CD4-positive, alpha-beta T cell treated with Interleukin-6 at 100 ng/mL for 8 hours (primary cell): ENCODE measurements at places on chromosomes 1 and 21.

DNA sequence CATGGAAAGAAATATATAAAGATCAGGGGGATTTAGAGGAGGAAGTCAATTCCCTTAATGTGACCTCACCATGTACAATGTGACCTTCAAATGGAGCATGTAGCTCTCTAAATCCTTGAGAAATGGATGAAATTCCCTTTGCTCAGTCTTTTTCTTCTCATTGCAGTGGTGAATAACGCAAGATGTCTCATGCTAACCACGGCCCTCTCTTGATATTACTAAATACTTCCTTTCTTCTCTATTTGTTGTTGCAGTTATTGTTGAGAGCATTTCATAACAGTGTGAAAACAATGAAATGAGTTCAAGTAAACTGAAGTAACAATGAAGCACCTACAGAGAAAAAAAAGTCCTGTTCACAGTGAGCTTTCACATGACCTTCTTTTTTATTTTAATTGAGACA is 55.6 kb downstream of the ZNF281 start:
- no peak for DNase-seq

- DNase-seq, result no peak
These were observed 101.5 kb downstream of the KCNN3 start for GRCh38 chr1:154768456-154769125.

- no peak for DNase-seq
These were observed 2.1 kb downstream of the ADORA1 start for GRCh38 chr1:203129501-203130231.

GRCh38 chr1:40017951-40018575 is 22.5 kb upstream of the CAP1 start:
- no peak for DNase-seq

- no peak for DNase-seq
These were observed 15.0 kb downstream of the IFNAR2 start for GRCh38 chr21:33244779-33245105.

- no peak for DNase-seq
These were observed 60.2 kb downstream of the DMRTB1 start for GRCh38 chr1:53519421-53519820.

- DNase-seq, result peak; percentile 73
These were observed 52.4 kb downstream of the CHD5 start for GRCh38 chr1:6127587-6128163.

GRCh38 chr21:38440746-38441145 is 57.5 kb downstream of the ERG start:
- no peak for DNase-seq

DNA sequence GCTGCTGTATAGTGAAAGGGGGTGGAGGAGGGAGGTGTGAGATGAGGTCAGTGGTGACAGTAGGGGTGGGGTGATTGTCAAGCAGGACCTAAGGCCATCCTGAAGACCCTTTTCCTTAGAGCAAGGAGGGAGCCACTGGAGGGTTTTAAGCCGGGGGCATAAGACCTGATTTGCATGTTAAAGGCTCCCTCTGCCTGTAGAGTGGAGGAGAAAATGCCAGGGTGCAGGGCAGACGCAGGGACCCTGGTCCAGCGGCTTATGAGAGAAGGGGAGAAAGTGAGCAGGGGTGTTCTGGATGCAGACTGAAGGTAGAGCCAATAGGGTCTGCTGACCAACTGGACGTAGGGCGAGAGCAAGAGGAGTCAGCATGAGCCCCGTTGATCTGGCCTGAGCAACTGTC is 154.1 kb downstream of the TRABD2B start:
- DNase-seq, result no peak

- DNase-seq, result no peak
These were observed 154.2 kb downstream of the ASTN1 start for GRCh38 chr1:177010211-177010825.

GRCh38 chr1:232413674-232414073 is 216.3 kb downstream of the SIPA1L2 start:
- DNase-seq, result no peak

DNA sequence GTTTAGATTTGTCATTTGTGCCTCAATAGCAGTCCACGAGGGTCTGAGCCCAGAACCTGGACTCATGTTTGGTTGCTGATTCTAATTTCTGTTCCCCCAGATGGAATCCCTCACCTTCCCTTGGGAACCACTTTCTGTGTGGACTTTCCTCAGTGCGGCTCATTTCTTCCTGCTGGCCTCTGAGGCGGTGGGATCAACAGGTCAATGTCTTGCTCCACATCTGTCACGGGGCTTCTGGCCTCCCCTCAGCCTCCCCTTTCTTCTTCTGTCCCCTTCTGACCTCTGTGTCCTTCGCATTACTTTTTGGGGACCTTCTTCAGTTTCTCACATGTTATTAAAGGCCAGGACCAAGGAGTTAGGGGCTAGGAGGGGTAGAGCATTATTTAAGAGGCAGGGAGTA is 49.2 kb upstream of the PRELP start:
- DNase-seq, result no peak

DNA sequence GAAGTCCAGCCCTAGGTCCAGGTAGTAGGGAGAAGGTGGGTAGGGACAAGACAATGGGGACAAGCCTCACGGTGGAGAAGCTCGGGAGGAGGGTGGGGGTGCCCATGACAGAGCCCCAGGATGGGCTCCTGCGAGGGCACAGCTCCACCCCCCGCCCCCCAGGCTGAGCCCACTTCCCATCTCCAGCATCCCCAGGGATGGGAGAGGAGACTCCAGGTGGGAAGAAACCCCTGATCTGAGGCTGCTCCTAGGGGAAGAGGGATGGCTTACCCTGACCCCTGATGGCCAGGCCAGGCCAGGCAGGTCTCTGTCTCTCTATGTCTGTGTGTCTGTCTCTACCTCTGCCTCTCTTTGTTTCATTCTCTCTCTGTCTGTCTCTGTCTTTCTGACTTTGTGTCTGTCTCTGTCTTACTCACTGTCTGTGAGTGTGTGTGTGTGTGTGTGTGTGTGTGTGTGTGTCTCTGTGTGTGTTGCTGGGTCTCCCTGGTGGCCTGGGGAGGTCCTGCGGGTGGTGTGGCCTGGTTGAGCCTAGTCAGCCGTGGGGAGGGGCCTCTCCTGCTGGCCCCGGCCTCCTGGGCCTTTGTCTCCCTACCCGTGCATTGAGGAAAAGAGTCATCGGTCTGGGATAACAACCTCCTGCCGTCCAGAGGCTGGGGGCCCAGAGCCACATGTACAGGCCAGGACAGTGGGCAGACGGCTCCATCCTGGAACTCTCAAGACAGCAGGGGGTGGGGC is 45.7 kb downstream of the WNT9A start:
- DNase-seq, result no peak

DNA sequence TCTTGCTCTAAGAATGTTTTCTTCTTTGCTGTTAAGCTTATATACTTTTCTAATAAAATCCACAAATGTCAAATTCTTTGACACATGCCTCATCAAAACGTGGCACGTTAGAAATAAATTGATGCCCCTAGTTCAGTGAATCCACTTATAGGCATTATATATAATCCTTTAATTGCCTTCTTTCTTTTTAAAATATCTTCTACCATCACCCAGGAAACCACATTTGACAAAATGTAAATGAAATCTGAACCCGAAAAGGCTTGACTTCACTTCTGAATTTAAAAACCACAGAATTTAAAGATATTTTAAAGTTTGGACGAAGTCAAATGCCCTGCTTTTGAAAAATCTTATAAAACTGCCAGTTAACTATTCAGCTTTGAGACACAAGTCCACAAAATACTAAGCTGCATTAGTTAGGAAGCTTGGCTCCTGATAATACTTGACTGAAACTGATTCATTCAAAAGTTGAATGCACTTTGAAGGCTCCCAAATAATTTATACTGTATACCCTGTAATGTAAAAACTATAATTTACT is 22.4 kb upstream of the KIFAP3 start:
- no peak for DNase-seq
